ENCODE measurements at places on chromosomes 5 and 9. TPM values are rescaled to one million over a fixed set of nuclear protein-coding genes. Genes with fewer than 3 reads are reported as not detected.

Gene PCDHA4
- not detected for total RNA-seq

Gene DIRAS2
- 0.05 TPM for total RNA-seq

Gene CDKN2B
- total RNA-seq = 1.3 TPM

Gene IFNA10
- not detected for total RNA-seq
